ENCODE measurements at places on chromosomes 5 and 9.

DNA sequence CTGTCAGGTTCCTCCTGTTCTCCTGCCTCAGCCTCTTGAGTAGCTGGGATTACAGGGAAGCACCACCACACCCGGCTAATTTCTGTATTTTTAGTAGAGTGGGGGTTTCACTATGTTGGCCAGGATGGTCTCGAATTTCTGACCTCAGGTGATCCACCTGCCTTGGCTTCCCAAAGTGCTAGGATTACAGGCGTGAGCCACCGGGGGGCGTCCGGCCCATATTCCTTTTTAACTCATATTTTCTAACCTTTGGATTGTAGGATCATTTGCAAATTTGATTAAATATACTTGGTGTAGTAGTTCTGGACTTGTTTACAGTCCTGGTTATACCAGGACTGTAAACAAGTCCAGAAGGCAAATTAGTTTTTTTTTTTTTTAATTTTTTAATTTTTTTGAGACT, 4.3 kb downstream of the TCERG1 start:
- no peak for DNase-seq

DNA sequence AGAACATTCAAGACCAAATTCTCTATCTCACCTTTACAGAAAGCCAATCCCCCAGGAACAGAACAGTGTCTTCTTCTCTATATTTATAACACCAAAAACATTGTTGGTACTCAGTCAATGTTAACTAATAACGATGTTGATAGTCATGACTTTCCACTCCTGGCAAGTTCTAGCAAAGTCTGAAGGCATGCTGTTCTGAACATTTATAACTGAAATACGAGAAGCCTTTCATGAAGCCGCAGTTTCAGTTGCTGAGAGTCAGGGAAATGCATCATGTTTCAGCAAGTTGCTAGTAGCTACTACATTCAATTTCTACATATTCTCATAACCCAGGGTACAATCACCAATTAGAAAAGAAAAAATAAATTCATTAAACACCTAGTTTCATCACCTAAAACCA, 301.4 kb downstream of the PDE4D start:
- DNase-seq, result no peak

DNA sequence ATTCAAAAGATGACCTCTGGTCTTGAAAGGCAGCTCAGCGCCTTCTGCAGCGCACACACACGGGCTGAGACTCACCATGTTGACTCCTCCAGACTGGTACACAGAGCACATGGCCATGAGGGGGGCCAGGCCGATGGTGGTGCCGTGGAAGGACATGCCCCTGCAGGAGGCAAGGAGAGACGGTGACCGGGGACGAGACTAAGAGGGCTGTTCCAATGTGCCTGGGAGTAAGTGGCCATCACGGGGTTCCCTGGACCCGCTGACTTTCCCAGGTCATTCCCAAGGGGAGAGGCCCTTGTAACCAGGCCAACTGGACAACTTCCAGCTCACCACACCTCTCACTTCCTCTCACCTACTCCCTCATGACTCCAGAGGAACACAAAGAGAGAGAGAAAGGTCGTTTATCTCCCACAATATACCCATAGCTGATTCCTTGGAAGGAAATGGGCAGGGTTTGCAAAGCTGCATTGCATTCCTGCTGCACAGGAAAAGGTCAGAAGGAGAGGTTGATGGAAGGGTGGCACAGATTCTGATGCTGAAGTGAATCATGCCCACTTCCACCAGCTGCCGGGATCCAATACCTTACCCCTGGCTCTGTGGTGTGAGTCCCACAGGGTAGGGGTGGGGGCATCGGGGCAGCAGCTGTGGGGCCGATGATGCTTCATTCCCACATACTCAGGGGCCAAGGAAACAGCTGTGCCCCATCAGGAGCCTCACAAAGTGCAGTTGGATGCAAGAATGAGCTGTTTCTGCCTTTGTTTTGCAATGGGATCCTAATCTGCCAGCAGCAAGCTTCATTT, 47.2 kb downstream of the NIPAL4 start:
- no peak for DNase-seq

GRCh38 chr9:96430377-96430776, 12.2 kb upstream of the ZNF367 start:
- DNase-seq, result no peak

DNA sequence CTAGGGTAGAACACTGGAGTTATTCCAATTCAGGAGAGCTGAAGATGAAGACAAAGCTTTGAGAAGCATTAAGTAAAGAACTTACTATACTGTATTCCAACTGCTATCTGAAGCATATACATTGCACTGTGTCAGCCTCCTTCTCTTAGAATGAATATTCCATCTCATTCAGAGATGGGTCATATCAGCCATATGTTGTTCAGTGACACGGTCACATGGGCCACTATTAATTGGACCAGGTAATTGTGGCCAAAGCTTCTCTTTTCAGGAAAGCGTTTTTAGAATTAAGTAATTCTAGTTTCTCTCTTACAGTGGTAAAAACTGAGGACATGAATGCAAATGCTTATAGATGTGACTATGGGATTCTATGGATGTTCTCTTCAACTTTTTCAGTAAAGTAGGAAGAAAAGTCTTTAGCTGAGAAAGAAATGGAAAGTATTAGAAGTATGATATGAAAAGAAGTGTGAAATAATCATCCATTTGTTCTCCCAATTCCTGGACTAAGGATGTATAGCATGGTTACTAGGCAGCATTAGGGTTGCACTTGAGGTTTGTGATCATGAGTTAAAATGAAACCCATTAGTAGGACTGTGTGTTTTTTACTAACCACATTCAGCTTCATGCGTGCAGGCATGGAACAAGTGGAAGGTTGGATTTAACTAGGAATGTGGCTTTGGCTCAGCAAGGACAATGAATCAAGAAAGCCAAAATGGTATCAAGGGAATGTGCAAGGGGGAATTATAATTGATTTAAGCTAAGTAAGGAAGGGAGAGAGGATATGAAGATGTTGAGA, 40.9 kb downstream of the CETN3 start:
- DNase-seq, result no peak

DNA sequence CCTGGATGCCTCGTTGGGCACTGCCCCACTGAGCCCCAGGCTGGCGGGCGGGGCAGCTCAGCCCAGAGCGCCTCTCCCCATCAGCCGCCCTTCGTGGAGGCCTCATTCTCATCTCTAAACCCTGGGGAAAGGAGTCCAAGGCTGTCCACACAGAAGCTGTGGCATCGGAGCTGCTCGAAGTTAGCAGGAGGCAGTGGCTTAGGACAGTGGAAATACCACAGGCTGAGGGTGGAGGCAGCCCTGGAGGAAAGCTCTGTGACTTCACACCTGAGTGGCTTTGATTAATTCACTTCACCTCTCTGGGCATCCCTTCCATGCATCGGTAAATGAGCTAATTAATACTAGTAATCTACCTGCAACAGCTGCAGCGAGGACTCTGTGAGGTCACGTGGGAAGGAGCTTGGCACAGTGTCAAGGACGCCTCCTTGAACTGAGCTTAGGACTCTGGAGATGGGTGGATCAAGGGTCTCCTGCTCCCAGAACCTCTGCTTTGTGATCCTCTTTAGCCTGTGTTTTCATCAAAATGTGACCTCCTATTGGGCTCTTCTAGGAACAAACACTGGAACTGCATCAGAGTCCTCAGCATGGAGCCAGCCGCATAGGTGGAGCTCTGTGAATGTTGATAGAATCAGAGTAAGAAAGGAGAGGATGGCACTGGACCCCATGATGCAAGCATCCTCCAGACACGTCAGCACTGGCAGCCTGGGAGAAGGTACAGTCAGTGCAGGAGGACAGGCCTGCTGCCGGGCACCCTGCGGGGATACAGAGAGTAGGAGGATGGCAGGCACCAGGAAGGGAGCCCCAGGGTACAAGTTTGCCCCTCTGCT, 842 bp upstream of the ANGPTL2 start:
- DNase-seq, result no peak

DNA sequence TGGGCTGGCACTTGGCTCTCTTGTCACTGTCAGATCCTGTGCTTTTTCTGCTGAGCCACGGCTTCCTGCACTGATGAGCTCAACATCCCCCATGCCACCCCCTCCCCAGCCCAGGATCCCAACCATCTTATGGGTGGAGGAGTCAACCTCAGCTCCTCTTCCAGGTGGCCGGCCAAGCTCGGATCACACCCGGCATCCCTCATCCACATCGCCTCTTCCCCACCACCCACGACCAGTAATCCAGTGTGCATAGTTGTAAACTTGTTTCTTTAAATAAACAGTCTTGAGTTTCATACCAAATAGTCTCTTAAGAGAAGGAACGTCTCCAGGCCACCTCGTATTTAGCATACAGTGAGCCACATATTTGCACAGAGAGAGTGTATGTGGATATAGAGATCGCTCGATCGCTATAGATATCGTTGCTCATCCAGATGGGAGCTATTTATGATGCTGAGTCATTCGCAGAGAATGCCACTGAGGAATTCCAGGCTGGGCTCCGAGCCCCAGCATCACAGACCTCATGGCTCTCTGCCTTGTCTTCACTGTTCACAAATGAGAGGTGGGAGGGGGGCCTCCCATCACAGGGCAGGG, 61.8 kb upstream of the CPLX2 start:
- DNase-seq, result no peak

GRCh38 chr9:107609547-107609946, 120.0 kb upstream of the KLF4 start:
- no peak for DNase-seq

- DNase-seq, result no peak
Observed at GRCh38 chr5:15850536-15850935, 329.1 kb downstream of the MARCHF11 start.

DNA sequence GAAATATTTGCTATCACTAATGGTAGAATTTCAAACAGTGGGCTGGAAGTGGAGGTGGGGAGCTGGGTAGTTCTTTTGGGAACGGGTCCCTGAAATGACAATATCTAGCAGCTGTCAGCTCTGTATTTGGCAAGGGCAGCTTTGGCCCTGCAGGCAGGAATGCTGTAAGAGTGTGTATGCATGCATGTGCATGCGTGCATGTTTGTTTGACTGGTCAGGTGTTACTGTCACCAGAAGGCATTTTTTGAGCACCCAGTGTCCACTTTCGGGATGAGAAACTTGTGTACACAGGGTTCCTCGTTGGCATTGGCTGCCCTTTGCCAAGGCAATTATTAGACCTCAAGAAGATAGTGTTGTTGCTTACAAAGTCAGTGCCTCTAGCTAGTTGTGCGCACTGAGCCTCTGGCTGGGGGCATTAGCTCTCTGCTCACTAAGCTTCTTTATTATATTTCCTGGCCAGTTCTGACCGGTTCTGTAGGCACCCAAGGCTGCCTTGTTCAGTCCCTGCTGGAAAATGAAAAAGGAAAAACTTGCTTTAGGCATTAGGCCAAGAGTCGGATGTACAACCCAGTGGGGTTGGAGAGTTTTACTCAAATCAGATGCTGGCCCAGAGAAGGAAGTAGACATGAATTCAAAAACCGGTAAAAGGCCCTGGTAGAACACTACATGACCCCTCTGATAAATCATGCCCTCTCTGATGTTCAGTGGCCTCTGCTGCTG, 2.0 kb downstream of the CYFIP2 start:
- no peak for DNase-seq

DNA sequence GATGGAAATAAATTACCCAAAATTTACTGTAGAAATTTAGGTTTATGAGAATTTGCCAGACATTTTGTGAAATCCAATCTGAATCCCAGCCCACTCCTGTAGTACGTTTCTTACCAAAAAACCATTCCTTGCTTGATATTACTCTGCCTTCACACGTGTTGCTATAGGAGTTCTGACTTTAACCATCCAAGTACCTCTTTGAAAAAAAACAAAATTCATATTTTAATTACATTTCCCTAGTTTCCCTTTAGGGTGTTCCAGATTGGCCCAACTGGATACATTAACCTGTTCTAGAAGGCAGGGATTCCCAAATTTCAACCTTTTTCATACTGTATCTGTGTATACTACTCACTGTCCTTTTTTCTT, 1.4 kb upstream of the PJA2 start:
- DNase-seq, result no peak

Data from CD4-positive, alpha-beta T cell treated with Interleukin-2 at 100 ng/mL for 4 hours (primary cell).